ENCODE measurements at places on chromosomes 12 and 14. TPM values are rescaled to one million over a fixed set of nuclear protein-coding genes. Genes with fewer than 3 reads are reported as not detected.

The TPH2 gene
- polyA plus RNA-seq = not detected

The TTLL5 gene
- polyA plus RNA-seq = 12.5 TPM

The OS9 gene
- polyA plus RNA-seq = 86.9 TPM

The KRT6A gene
- polyA plus RNA-seq = not detected

The LRRC10 gene
- not detected for polyA plus RNA-seq

The DBX2 gene
- polyA plus RNA-seq = not detected

The EID3 gene
- 13.5 TPM for polyA plus RNA-seq

The C3AR1 gene
- polyA plus RNA-seq = 15.5 TPM

The ANO2 gene
- polyA plus RNA-seq = not detected

The CCDC177 gene
- polyA plus RNA-seq = not detected

The EPYC gene
- polyA plus RNA-seq = not detected

The PTCSC3 gene
- polyA plus RNA-seq = not detected

The C2CD5 gene
- 17.9 TPM for polyA plus RNA-seq

The AHSA1 gene
- 134 TPM for polyA plus RNA-seq

The MARK3 gene
- polyA plus RNA-seq = 45.7 TPM

The ASPG gene
- polyA plus RNA-seq = not detected

The ESR2 gene
- polyA plus RNA-seq = 0.31 TPM

The STON2 gene
- polyA plus RNA-seq = not detected

The ETFBKMT gene
- 0.85 TPM for polyA plus RNA-seq

The PAX9 gene
- not detected for polyA plus RNA-seq

The SDR9C7 gene
- not detected for polyA plus RNA-seq

The MIP gene
- 0.07 TPM for polyA plus RNA-seq

The STYK1 gene
- 2.1 TPM for polyA plus RNA-seq

The GALNT9 gene
- polyA plus RNA-seq = not detected

The COPS7A gene
- 46.2 TPM for polyA plus RNA-seq

The EMP1 gene
- 0.35 TPM for polyA plus RNA-seq

The PRIMA1 gene
- not detected for polyA plus RNA-seq

The CCDC184 gene
- 0.91 TPM for polyA plus RNA-seq

The PSMC1 gene
- 111 TPM for polyA plus RNA-seq

The ISM2 gene
- polyA plus RNA-seq = not detected

The RPL10L gene
- polyA plus RNA-seq = not detected

The GRIP1 gene
- polyA plus RNA-seq = 0.31 TPM

The PMEL gene
- not detected for polyA plus RNA-seq

The SLC17A8 gene
- not detected for polyA plus RNA-seq

The ATF7 gene
- 13.4 TPM for polyA plus RNA-seq

The SCYL2 gene
- polyA plus RNA-seq = 18.8 TPM

The CAPZA3 gene
- not detected for polyA plus RNA-seq

The PIWIL1 gene
- not detected for polyA plus RNA-seq

The LTBR gene
- polyA plus RNA-seq = not detected

The CHPT1 gene
- polyA plus RNA-seq = 43.2 TPM

The OR6C6 gene
- polyA plus RNA-seq = not detected
